Stimulated activated CD8-positive, alpha-beta memory T cell treated with anti-CD3 and anti-CD28 coated beads, Interleukin-7, amount 100 ng/mL, for 1 hour (primary cell): ENCODE measurements at places on chromosomes 1 and 21.

GRCh38 chr1:18727956-18728355 lies 97.3 kb downstream of the PAX7 start:
- no peak for DNase-seq

DNA sequence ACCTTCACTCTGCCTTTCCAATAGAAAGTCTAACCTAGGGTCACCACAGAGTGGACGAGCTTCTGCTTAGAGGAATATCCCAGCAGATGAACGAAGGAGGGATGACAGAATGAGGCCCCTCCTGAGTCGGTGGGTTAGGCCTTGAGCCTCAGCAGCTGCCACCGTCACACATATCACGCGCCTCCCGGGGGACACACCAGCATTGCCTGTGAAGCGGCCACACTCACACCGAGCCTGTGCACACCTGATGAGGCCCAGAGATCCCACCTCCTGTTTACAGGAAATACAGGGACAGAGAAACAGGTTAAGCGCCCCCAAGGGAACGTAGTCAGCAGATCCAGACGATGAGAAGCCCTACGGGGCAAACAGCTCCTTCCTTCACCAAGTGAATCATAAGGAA lies 25.1 kb upstream of the LRRC47 start:
- DNase-seq: no peak

DNA sequence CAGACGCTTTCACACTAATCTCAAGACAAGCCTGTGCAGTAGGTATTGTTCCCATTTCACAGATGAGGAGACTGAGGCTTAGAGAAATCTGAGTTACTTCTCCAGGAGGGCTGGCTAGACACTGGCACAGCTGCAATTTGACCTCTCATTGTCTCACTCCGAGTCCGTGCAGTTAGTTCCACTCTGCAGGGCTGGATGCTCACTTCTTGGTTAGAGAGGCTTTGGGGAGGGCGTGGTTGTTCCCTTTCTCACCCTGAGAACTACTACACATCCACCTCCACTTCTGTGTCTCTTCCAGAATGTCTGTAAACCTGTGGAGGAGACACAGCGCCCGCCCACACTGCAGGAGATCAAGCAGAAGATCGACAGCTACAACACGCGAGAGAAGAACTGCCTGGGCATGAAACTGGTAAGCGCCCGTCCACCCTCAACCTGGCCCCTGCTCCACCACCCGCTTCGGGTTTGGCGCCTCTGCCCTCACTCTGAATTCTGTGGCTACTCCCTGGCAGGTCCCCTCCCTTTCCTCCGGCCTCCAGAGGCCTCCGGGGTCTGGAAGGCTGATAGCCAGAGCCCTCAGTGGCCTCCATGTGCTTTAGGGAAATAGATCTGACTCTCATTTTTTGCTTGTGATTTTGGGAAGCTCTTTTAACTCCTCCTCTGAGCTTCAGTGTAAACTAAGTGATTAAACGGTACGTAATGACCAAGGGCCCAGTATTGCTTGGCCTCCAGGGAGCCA lies 29.1 kb downstream of the EIF2D start:
- no peak for DNase-seq

- no peak for DNase-seq
Measured at GRCh38 chr21:42397746-42398394, 2.0 kb upstream of the TMPRSS3 start.

DNA sequence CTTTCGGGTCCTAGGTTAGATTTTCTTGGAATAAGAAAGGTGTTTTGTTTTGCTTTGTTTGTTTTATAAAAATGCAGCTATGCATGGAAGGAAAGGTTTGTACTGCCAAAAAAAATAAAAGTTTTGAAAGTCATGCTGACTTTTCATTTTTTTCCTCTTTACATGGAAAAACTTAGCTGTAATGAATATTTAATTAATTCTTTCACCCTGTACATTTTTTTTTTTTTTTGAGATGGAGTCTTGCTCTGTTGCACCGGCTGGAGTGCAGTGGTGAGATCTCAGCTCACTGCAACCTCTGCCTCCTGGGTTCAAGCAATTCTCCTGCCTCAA lies 48.7 kb downstream of the NENF start:
- no peak for DNase-seq

GRCh38 chr1:89259283-89259971 lies 13.2 kb downstream of the GBP5 start:
- DNase-seq: no peak

DNA sequence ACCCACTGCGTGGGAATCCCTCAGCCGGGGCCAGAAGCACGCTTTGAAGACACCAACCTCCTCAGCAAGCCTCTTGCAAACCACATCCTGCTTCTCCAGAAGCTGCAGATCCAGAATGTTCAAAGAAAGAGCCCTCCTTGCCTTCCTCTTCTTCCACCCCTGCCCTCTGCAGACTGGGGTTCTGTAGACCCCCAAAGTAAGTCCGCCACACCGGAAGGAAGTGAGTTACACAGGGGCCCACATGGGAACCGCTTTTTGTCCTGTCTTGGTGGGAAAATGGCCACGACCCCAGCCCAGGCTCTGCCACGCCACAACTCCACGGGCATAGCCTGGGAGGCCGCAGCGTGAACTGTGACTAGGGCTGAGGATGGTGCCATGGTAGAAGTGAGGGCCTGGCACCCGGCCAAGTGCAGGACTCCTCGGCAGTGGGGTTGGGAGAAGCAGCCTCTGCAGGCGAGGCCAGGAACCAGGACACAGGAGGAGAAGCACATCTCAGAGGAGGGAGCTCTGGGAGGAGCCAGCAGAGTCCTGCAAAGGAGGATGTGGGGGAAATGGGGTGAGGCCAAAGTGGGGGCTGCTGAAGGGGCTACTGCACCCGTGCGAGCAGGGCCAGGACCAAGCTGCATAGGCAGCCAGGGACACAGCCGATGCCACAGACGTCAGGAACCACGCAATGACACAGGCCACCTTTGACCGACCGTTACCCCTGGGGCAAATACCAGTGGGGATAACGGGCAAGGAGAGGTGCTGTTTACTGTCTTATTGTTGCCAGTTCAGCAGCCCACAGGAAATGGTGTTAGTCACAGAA lies 30.9 kb downstream of the PDE9A start:
- peak; percentile 18 for DNase-seq

GRCh38 chr21:45539796-45540600 lies 2.2 kb downstream of the SLC19A1 start:
- DNase-seq: no peak

DNA sequence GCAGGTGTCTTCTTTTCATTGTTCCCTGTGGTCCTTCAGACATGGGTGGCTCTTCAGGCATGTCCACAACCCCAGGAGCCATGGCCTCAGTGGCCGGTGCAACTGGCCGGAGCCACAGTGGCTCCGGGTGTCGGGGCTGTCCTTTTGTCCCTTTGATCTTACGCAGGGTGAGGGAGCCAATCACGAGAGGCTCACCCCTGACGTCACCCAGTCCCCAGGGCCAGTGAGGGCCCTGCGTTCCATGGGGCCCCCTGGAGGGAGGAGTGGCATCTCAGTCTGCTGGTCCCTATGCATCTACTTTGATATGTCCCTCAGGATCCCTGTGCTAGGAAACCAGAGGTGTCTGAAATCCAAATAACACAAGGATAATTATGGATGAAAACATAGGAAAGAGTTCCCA lies 29.3 kb downstream of the ZSCAN20 start:
- DNase-seq: no peak

DNA sequence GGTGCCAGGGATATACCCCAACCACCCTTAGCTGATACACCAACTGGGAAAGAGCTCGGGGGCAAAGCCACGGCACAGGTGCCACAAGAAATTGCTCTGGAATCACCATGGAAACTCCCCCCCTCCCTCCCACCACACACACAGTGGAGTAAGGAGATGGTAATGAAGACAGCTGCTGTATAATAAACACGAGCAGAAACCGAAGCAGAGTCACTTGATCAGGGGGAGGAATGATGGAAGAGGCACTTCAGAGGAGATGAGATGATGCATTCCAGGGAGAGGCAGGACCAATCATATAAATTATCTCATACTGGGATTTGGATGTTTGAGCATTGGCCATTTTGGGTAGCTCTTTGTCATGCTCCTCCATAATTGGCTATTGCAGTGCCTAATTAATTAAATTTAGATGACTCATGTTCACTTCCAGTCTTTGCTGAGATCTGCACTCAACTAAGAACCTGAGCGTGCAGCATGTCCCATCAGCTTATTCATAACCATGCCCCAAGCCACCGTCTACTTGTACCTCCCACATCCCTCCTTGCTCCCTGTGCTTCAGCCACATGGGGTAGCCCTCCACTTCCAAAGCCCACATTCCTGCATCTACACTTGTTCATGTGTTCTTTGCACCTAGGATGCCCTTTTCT lies 189.5 kb downstream of the ZSCAN20 start:
- DNase-seq: no peak

GRCh38 chr1:82162486-82163420 lies 362.0 kb downstream of the ADGRL2 start:
- DNase-seq: no peak

DNA sequence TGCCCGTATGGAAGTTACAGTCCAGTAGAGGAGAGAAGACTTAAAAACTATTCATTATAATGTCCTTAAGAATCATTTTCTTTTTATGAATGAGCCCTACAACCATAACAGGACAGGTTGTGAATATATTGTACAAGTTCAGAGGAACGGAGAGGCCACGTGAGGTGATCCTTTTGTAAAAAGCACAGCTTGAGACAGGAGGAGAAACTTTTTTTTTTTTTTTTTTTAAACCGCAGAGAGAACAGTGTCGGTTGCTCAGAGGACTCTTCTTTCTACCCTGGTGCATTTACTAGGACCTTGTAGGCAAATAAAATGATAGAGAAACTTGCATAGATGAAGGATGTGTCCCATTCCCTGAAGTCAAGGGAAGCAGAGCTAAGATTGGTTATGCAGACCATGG lies 32.1 kb downstream of the DYRK1A start:
- no peak for DNase-seq

GRCh38 chr21:46598581-46599572 lies 6.0 kb downstream of the S100B start:
- no peak for DNase-seq

- no peak for DNase-seq
Measured at GRCh38 chr1:21775550-21775914, 7.4 kb downstream of the USP48 start.

DNA sequence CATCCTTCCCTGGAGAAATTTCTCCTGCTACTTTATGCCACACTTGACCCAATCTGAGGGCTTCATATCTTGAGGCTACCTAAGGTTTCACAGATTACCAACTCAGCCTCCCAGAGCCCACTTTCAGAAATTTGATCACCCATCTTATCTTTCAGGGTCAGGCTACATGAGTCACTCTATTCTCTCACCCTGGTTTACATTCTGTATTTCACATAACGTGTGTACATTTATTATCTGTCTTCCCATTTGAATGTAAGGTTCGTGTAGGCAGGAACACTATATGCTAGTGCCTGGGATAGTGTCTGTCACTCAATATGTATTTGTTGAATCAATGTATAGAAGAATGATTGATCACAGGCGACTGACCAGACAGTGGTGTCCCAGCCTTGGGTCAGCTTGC lies 124.8 kb downstream of the UBE2U start:
- no peak for DNase-seq

- DNase-seq: no peak
Measured at GRCh38 chr1:3597599-3597964, 13.7 kb downstream of the MEGF6 start.

DNA sequence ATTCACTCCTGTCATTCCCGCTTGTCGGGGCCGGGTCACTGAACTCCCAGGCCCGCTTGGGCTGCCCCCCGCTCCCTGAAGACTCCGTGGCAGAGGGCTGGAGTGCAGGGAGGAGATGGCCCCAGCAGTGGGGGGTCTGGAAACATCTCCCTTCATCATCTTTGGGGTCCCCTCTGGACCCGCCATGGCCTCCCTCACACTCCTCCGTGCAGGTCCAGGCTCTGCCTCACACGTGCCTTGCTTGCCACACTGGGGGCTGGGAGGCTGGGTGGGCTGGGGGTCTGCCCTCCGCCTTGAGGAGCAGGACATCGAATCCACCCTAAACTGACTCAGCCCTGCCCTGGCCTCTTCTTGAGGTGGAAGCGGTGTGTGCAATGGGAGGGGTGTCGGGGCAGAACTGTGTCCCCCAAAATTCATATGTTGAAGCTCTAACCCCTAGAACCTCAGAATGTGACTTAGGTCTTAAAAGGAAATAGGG lies 35.2 kb downstream of the POFUT2 start:
- no peak for DNase-seq

- DNase-seq: no peak
Measured at GRCh38 chr1:165290148-165290547, 66.4 kb downstream of the LMX1A start.

GRCh38 chr1:182457844-182458243 lies 7.9 kb downstream of the RGSL1 start:
- no peak for DNase-seq

DNA sequence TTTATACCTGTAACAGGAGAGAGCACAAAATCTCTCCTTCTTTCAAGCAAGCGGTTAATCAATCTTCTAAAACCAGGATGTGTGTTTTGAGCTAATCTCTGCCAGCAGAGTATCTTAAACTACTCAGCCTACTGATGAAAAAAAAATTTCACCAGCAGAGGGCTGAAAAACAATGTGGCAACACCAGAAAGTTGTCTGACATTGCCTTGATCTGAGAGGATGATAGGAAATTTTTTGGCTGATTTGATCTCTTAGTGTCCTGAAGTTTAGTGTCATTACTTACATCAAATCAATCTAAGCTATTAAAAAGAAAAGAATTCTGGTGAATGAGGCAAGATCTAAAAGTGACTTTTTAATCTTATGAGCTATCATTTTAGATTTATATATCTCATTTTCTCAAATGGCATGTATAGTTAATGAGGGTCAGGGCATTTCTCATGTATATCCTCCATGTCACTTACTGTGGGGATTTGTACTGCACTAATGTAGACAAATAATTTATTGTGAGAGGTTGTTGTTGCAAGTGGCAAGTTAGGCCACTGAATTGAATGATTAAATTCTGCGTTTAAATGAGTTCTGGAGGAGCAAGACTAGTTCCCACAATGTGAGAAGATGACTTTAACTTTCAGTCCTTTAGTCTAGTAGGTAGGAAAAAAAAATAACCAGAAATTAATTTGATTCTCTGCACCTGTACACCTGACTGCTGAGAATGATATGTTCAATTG lies 10.9 kb downstream of the ADAMTS1 start:
- DNase-seq: no peak

- DNase-seq: no peak
Measured at GRCh38 chr1:24293392-24294227, 25.5 kb upstream of the GRHL3 start.

- no peak for DNase-seq
Measured at GRCh38 chr1:46455951-46456350, 33.7 kb upstream of the DMBX1 start.
